ENCODE measurements at places on chromosomes 13 and 19.

GRCh38 chr13:100789481-100789880 lies 114.9 kb upstream of the TMTC4 start:
- no peak for DNase-seq

GRCh38 chr19:13729859-13730258 lies 34.5 kb upstream of the MRI1 start:
- DNase-seq, result no peak

GRCh38 chr13:72383646-72384045 lies 343.8 kb downstream of the MZT1 start:
- no peak for DNase-seq

GRCh38 chr13:112969692-112970338 lies 801 bp downstream of the MCF2L start:
- no peak for DNase-seq

DNA sequence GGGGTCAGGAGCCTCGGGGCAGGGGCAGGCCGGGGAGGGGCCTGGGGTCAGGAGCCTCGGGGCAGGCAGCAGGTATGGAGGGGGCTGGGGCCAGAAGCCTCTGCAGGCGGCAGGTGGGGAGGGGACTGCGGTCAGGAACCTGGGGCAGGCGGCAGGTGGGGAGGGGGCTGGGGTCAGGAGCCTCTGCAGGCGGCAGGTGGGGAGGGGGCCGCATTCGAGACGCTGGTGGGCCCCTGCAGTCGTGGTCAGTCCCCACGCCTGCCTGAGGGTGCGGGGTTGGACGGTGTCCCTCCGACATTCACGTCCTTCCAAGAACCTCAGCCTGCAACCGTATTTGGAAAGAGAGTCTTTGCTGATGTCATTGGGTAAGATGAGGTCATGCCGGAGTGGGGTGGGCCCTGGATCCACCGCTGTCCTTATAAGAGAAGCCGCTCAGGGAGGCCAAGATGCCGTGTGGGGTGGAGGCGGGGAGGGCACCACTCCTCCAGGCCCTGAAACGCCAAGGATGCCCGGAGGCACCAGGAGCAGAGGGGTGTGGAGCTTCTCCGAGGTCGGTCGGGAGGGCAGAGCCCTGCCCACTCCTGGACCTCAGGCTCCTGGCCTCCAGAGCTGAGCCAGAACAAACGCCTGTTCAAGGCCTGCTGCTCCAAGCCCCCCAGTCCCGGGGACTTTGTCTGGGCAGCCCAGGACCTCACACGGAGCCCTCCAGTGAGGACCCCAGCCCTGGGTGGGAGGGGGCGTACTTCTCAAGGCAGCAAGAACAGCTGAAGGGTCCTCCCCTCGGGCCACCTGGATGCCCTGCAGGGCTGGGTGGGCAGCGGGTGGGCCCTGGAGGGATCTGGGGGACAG lies 30.1 kb downstream of the PIP5K1C start:
- no peak for DNase-seq

DNA sequence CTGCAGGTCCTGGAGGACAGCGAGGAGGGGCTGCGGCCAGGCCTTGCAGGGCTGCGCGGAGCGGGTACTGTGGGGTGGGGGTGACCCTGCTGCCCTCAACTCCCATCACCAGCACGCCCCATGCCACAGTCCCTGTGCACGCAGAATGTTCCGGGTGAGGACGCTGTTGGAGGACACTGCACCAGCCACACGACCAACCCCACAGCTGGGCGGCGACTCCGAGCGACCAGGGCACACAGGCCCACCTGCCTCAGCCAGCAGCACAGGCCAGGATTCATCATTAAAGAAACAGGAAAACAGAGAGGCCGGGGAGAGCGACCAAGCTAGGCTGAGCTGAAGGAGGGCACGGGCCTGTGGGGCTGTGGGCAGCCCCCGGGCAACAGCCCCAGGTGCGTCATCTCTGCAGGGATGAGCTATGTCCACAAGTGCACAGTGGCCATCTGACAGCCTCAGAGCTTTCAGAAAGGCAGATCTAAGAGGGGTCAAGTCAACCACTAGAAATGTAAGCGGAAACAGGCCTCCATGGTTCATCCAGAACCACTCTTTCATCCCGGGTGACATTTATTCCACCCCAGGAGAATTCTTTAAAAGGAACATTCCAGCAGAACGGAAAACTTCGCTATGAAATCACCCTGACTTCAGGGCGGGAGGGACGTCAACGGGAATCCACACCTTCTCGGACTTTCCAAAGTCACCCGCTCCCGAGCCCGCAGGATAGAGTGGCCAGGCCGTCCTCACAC lies 1.5 kb downstream of the GAS6 start:
- DNase-seq, result no peak

DNA sequence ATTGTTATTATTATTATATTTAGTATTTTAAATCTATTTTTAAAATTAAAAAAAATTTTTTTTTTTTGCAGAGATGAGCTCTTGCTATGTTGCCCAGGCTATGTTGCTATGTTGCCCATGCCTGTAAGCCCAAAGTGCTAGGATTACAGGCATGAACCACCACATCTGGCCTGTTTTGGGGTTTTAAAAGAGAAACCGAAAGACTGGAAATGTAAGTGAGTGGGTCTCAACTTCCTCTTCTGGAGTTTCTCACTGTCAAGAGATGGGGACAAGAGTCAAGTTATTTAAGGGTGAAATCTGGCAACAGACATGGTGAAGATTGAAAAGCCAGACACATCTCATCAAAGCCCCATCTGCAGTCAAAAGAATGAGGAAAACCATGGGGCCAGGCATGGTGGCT lies 4.2 kb upstream of the OR7G3 start:
- no peak for DNase-seq

DNA sequence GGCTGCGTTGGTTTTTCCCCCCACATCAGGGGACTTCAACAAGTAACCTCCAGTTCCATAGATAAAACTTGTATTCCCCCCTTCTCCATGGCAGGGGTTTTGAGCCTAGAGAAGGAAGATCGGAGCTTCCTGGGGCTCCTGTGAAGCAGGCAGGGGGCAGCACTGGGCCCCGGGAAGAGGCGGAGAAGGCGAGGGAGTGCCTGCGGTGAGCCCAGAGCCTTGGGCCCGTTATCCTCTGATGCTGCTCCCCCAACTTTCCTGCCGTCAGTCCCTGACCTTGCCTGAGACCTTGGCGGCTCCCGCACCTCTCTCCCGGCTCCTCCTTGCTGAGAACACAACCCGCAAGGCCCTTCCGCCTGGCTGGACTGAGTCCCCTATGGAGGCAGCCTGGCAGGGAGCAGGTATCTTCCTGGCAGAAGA lies 2.5 kb downstream of the LIPE start:
- no peak for DNase-seq

DNA sequence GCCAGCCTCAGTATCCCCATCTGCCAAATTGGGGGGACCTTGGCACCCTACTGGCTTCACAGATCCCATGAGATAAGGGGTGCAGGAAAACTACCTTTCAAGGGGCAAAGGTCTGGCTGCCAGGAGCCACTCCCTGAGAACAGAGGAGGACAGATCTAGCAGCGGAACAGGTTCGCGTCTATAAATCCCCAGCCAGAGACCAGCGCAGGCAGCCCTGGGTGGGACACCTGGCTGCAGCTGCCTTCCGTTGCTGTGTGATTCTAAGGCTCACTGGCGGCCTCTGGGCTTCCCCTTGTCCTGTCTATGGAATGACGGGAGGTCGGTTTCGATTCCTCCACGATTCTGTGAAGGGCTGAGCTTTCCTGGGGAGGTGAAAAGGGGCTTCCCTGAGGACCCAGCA lies 7.3 kb downstream of the RELB start:
- no peak for DNase-seq

Measured in activated CD8-positive, alpha-beta memory T cell treated with anti-CD3 and anti-CD28 coated beads for 48 hours (primary cell).